ENCODE measurements at places on chromosomes 5 and 9.

DNA sequence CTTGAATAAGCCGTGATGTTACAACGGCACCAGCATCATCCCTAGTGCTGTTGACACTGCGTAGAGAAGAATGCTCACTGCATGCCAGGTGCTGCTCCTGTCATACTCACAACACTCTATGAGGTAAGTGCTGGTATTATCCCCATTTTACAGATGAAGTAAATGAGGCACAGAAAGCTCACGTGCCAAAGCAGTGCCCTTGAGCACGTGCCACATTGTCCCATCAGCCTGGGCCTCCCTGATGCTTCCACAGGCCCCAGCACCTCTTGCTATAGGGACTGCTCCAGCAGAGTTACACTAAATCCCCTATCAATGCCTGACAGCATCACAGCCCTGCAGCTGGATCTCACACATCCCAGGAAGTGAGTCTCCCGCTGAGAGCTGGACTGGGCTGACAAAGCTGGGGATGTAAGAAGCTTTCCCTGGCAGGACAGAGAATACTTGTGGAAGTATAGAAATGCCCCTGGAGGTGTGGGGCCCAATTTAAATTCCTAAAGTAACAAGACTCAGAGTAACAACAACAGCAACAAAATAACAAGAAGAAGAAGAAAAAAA is 216.1 kb downstream of the FSTL4 start:
- no peak for DNase-seq

- DNase-seq, result no peak
Observed at GRCh38 chr9:31347082-31347617, 1037.3 kb upstream of the ACO1 start.

- no peak for DNase-seq
Observed at GRCh38 chr9:94922691-94923107, 196.2 kb downstream of the AOPEP start.

GRCh38 chr9:19875291-19875920 is 86.6 kb upstream of the SLC24A2 start:
- DNase-seq, result no peak

GRCh38 chr9:122806661-122807060 is 6.7 kb downstream of the OR1K1 start:
- DNase-seq, result no peak

DNA sequence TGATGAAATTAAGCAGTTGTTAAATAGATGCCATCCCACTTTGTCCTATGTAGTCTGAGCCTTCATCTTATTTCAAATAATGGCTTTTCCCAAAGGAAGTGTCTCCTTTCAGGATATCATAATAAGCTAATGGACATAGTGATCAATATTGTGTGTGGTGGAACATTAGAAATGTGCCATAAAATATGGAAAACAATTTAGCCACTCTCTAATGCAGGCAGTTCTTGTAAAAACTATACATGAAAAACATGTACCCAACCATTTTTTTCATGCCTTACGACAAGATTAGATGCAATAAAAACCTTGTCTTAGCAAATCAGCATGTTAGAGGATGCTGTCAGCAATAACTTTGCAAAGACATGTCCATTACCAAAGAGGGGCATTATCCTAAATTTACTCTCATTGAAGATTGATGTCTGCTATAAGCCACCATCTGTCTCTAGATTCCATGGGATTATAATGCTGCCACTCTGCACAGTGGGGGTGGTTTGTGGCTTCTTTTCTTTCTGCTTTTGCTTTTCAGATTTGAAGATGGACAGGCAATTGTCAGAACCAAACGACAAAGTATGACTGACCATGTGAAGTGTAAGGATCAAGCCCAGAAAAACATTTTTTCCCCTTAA is 724.0 kb upstream of the ZNF608 start:
- no peak for DNase-seq

DNA sequence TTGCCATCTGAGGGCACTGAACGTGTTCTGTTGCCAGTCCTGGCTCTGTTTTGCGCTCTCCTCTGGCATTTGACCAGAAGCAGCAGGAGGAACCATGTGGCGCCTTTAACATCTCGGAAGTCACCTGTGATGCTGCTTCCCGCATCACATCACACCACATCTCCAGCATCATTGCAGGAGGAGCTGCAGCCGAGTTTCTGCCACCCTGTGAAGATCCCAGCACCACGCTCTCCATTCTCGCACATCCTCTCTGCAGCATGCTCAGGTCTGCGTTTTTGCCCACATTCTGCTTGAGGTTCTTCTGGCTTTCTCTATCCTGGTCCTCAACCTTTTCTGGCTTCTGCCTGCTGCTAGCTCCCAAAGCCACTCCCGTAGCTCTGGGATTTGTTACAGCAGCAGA is 11.0 kb upstream of the IRX4 start:
- DNase-seq, result no peak

DNA sequence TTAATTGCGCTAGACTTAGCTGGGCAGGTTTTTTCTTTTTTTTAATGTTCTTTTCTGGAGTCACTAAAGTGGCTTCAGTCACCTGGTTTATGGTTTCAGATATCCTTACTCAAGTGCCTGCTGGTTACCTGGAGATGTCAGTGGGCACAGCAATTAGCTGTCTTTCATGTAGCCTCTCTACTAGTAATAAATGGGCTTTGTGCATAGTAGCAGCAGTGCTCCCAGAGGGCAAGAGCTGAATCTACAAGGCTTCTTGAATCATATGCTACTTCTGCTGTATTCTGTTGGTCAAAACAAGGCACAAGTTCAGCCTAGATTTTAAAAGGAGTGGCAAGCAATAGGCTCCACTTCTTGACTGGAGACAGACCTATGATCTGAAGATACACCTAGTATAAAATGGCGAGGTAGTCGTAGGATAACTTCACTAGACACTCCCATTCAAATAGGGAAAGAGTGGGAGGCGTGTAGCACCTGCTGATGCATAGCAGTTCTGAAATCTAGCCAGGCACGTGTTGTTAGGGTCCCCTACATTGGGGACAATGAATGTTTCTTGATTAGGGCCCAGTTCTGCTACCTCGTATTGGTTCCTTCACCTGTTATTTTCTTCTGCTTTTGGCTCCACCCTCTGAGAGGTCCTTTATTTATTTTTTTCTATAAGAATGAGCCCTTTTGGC is 7.0 kb downstream of the SCAMP1 start:
- DNase-seq, result no peak

DNA sequence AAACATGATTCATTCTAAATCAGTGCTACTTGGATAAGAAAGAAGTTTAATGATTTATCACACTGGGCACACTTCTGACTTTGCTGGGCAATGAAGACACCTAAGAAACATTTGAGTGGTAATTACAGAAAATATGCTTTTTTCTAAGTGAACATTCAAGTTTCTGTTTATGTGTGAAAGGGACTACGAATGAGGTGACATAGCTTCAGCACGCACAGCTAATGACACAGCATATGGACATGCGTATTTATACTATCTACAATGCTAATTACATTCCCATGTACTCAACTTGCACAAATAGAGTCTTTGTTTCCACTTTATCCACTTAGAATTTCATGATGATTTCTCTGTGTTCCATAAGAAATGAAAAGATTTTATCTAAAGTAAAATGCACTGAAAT is 40.6 kb downstream of the FREM1 start:
- no peak for DNase-seq

- no peak for DNase-seq
Observed at GRCh38 chr5:58653521-58653920, 70.6 kb downstream of the RAB3C start.

DNA sequence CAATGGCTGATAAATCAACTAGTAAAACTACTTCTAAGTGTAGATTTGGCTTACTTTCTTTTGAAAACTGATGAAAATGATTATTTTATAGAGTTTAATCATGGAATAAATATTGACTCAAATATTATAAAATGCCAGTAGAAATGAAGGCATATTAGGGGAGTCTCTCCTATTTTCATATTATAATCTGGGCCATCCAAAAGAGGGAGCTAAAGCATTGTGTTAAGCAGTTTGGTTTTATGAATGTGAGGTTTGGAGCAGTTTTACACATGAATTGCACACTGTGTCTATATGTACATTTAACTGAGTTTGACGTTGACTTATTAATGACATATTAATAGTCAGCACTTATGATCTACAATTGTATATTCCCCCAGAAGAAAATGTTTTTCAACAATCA is 17.4 kb downstream of the CDH9 start:
- DNase-seq, result no peak

DNA sequence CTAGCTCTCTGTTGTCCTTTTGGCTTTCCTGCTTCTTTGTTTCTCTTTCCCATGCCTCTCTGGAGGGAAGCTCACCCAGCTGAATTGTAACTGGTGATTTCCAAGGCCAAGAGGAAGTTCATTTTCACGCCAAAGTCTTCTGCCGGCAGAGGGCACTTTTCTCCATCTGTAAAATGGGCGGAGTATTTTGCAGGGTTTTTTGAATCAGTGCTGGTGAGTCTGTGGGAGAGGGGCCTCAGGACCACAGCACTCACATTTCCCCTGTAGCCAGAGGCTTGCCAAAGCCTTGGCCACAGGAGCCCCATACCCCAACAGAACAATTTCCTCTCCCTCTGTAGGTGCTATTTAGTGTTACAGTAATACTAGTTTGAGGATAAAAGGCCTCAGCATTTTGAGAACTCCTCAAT is 42.3 kb upstream of the MATR3 start:
- DNase-seq, result no peak

DNA sequence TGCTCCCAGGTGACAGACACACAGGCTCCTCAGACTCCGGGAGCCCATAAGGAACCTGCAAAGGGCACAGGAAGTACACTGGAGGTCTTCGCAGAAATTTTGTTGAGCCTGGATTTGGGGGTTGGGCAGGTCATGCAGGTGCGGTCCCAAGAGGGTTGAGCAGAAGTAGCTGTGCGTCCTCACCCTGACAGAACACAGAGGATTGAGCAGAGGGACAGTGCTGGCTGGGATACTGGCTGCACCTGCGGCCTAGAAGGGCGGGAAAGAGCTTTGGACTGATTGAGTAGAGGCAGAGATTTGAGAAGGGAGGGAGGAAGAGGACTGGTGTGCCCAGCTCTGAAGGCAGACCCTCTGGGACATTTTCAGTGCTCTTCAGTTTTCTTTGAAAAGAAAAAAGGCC is 65.4 kb downstream of the PTPDC1 start:
- no peak for DNase-seq

DNA sequence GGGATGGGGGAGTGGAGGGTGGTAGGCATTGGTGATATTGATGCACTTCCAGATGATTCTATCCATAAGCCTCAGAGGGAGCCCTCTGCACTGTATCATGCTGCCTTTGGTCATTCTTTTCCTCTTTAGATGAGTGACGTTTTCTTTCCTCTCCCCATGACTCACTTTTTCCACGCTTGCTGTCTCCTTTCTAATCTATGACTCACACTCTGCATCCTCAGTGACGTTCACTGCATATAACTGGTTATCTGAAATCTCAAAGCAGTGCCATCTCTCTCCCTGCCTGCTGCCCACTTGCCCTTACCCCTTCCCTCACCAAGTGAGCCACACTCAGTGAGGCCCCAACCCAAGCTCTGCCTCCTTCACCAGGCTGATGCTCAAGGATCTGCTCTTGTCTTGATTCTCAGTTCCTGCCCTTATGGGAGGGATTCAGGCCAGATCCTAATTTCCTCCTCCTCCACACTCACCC is 31.6 kb downstream of the PTGS1 start:
- DNase-seq, result peak; percentile 85

DNA sequence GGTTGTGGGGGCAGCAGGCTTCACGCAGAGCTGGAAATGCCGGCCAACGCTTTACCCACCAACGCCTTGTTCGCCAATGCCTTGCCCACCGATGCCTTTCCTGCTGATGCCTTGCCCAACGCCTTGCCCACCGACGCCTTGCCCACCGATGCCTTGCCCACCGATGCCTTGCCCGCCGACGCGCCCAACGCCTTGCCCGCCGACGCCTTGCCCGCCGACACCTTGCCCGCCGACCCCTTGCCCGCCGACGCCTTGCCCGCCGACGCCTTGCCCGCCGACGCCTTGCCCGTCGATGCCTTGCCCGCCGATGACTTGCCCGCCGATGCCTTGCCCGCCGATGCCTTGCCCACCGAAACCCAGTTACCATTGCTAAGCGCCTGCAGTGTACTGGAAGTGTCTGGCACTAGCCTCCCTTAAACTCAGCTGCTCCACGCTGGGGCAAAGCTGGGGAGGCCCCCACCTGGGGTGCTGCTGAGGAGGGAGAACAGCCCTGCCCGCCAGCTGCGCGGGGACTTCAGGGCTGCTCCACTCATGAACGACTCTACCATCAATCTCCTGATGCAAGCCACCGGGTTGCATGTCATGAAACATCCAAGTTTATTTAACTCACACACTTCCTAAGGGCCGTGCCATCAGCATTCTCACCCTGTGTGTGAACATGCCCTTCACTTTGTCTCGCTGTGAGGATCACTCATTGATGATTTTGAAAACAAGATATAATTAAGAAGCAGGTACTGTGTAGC is 1.8 kb downstream of the SLC6A18 start:
- no peak for DNase-seq

GRCh38 chr9:130348341-130348740 is 82.8 kb downstream of the HMCN2 start:
- no peak for DNase-seq

DNA sequence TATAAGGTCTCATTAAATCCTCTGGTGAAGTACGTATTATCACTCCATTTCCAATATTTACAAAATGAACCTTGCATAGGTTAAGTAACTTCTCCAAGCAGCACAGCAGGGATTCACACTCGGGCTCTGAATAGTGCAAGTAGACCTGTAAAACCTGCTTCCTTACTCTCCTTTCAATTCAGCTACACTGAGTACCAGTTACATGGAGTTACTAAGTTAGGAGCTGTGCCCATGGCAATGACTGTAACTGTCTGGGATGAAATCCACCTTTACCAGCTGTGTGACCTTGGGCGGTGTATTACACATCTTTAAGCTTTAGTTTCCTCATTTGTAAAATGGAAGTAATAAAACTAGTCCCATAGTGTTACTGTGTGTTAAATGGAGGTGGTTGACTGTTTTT is 15.9 kb upstream of the MOB3B start:
- DNase-seq, result no peak

- DNase-seq, result no peak
Observed at GRCh38 chr9:126947529-126947928, 32.9 kb downstream of the RALGPS1 start.

GRCh38 chr9:35882996-35883395 is 12.8 kb upstream of the OR13J1 start:
- DNase-seq, result no peak

DNA sequence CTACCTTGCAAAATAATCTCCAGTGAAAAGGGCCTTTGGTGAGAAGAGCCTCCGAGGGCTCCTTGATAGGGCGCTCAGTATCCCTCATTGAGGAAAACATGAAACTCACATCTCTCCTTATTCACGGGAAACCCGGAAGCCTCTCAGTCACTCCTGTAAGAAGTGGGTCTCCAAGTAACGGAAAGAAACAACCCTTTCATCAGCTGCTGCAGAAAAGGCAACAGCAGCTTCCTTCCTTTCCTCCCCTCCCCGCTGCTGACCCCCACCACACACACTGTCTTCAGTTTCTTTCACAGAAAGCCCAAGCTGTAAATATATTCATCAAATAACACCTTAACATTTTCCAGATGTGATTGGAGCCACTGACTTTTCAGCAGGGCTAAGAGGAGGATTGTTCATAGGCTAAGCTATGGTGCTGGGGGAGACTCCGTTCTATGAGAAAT is 81.4 kb downstream of the C9orf152 start:
- DNase-seq, result no peak

All from retinal pigment epithelial cell (primary cell).